ENCODE measurements at places on chromosomes 5 and 9. TPM values are rescaled to one million over a fixed set of nuclear protein-coding genes. Genes with fewer than 3 reads are reported as not detected.

The IQGAP2 gene
- 16.2 TPM for total RNA-seq

The AHRR gene
- total RNA-seq = 30.0 TPM

The PANK3 gene
- 58.5 TPM for total RNA-seq

The ADAM19 gene
- total RNA-seq = 1.00 TPM

The KCNV2 gene
- total RNA-seq = not detected

The QSOX2 gene
- total RNA-seq = 12.3 TPM

The FBP2 gene
- total RNA-seq = not detected

The ADCY2 gene
- total RNA-seq = 7.3 TPM

The PCDHB5 gene
- total RNA-seq = 0.15 TPM

The NNT gene
- total RNA-seq = 71.3 TPM

The DBH gene
- total RNA-seq = not detected

The CCNI2 gene
- total RNA-seq = not detected

The SLC22A4 gene
- 0.69 TPM for total RNA-seq

The CDX1 gene
- total RNA-seq = not detected

The PCDHGB1 gene
- total RNA-seq = 0.77 TPM

The FOXD4L6 gene
- under 0.01 TPM for total RNA-seq

The FIBCD1 gene
- 0.67 TPM for total RNA-seq

The SPINK4 gene
- total RNA-seq = not detected

The S100Z gene
- not detected for total RNA-seq

The TYRP1 gene
- 6,402 TPM for total RNA-seq

The MPDZ gene
- 35.3 TPM for total RNA-seq

The PCDHA1 gene
- not detected for total RNA-seq

The DIRAS2 gene
- total RNA-seq = not detected

The ARHGEF37 gene
- 6.2 TPM for total RNA-seq

The STXBP1 gene
- total RNA-seq = 71.6 TPM

The COL15A1 gene
- total RNA-seq = 0.46 TPM

The PLAC8L1 gene
- total RNA-seq = not detected

The SPATA31A3 gene
- total RNA-seq = not detected

The ANKRD34B gene
- not detected for total RNA-seq

The EIF4EBP3 gene
- 3.2 TPM for total RNA-seq

The FOXD4L5 gene
- under 0.01 TPM for total RNA-seq

The PPP1R2B gene
- under 0.01 TPM for total RNA-seq

The TNFSF15 gene
- under 0.01 TPM for total RNA-seq

The CTXN3 gene
- not detected for total RNA-seq

The PCDHGC5 gene
- 2.9 TPM for total RNA-seq

The PRUNE2 gene
- 193 TPM for total RNA-seq

The TNFAIP8 gene
- 7.7 TPM for total RNA-seq

The LCP2 gene
- total RNA-seq = 1.0 TPM

The PCDHB3 gene
- under 0.01 TPM for total RNA-seq

The NOXA1 gene
- total RNA-seq = 0.69 TPM

The CCDC187 gene
- total RNA-seq = under 0.01 TPM

The DCTN4 gene
- total RNA-seq = 49.6 TPM

The GPR150 gene
- 0.34 TPM for total RNA-seq

The HARS1 gene
- 68.9 TPM for total RNA-seq

The ANKRD18A gene
- under 0.01 TPM for total RNA-seq

The SLC36A2 gene
- total RNA-seq = not detected

All from melanocyte of skin (primary cell).